ENCODE measurements at places on chromosomes 6 and 20.
A peak's percentile ranks its signal among the peaks of the same experiment; 100 is the strongest.

- no peak for DNase-seq
Observed at GRCh38 chr6:70411542-70412251, 1.6 kb upstream of the FAM135A start.

GRCh38 chr20:37807471-37808232, 95.3 kb upstream of the VSTM2L start:
- DNase-seq, result no peak

DNA sequence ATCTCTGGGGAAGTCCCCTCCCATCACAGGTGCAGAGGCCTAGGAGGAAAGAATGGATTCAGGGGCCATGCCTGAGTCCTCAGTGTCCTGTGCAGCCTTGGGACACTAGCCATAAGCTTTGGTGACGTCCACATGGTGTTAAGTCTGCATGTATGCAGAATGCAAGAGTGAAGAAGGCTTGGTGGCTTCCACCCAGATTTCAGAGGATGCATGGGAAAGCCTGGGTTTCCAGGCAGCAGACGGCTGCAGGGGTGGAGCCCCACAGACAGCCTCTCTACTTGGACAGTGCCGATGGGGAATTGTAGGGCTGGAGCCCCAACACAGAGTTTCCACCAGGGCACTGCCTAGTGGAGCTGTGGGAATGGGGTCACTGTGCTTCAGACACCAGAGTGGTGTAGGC, 117.1 kb upstream of the NRN1 start:
- DNase-seq, result no peak

DNA sequence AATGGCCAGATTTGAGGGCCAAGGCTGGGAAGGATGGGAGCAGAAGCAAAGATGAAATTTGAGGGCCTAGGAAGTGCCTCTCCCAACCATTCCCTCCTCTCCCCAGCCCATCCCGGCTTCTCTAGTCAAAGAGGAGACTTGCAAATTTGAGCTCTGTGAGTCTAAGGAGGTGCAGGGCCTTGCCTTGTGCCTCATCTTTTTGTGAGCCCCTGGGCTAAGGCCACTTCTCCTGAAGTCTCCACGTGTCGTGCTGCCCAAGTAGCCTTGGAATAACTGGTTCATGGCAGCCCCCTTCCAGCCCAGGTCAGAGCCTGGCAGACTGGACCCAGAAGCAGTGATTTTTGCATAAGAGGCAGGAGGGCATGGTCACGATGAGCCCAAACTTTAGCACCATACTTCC, 6.7 kb downstream of the PTGIS start:
- no peak for DNase-seq

GRCh38 chr6:30548375-30548774, 7.9 kb downstream of the GNL1 start:
- DNase-seq, result peak; percentile 11

DNA sequence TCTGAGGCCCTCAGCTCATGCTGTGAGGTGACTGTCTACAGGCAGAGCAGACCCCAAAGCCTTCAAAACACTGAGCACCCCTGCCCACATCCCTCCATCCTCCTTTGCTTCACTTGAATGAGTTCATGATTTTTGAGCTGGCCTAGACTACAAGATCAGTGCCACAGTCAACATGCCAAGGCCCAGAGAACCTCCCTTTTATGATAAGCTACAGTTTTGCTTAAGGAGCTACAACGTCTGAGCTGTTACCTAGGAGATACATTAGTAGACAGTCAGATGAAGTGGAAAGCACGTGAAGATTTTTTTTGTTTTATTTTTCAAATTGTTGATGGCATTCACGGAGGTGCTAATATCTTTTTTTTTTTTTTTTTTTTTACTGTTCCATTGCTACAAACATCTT, 139.0 kb downstream of the SOBP start:
- DNase-seq, result no peak

DNA sequence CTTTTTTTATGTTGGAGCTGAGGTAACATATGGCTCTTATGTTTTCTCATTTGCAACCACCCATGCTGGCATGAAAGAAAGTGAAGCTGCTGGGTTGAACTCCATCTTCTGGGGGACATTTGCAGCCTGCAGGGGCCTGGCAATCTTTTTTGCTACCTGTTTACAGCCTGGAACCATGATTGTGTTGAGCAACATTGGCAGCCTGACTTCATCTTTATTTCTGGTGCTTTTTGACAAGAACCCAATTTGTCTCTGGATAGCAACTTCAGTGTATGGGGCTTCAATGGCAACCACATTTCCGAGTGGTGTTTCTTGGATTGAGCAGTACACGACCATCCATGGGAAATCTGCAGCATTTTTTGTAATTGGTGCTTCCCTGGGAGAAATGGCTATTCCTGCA, 179.0 kb downstream of the SLC16A10 start:
- DNase-seq, result no peak

DNA sequence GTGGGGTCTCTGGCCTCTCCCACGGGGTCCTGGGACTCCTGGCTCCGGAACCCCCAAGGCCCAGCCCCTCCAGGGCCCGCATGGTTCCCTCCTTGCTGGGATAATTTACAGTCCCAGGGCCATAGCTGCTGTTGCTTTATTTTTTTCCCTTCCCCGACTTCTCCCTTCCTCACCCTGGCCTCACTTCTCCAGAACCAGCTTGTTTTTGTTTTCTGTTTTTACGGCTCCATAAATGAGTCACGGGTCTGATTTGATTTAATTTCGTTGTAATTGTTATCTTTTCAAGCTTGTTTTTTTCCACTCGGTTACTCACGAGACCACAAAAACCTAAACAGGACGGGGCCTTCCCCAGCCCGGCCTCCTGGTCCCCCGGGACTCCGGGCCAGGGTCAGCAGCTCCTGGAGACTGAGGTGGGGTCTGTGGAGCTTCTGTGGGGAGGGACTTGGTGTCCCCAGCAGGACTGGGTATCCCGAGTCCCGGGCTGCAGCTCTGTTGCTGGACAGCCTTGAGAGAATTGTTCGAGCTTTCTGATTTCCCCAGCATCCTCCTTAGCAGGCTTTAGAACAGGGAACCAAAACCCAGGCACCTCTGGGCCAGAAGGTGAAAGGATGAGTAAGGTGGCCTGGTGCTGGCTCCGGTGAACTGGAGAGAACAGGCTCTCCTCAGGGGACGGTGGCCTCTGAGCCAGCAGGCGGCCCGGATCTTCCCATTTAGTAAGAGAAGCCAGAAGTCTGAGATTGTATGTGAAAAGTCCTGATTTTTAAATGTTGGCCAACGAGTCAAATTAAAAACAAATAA, 94.9 kb downstream of the CEBPB start:
- DNase-seq, result peak; percentile 81

DNA sequence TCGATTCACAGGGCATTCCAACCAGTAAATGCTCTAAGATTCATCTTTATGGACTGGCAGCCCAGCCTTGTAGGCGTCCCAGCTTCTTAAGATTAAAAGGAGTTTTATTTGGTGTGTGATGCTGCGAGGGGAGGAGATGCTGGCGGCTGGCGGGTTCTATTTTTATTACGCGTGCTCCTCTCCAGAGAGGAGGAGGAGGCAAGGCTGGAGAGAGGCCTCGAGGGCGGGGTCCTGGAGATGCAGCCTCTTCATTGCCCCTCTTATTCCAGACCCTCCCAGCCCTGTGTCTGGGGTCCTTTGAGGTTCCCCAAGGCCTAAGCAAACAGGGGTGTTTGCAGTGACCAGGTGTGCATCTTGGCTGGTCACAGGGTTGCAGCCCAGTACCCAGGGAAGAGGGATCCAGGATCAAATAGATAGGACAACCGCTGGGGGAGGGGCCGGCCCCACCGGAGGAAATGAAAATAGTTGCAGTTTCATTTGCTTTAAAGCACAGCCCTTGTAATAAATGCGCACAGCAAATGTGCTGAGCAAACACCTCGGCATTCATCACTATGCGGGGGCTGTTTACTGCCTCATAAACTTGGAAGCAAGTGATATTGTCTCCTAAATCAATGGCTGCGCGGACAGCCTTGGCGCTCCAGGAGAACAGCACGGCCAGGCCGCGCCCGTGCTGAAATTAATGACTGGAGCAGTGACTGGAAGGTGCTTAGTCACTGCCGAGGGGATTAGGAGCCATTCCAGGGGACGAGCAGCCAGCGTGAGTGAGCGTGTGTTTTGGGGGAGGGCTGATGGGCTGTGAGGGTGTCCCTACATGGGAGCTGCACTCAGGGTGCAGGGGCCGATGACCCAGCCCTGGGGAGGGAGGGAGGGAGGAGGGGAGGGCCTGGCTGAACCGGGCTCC, 83.0 kb downstream of the TMEM242 start:
- peak; percentile 94 for DNase-seq

GRCh38 chr6:82616386-82617028, 252.9 kb downstream of the TPBG start:
- no peak for DNase-seq

DNA sequence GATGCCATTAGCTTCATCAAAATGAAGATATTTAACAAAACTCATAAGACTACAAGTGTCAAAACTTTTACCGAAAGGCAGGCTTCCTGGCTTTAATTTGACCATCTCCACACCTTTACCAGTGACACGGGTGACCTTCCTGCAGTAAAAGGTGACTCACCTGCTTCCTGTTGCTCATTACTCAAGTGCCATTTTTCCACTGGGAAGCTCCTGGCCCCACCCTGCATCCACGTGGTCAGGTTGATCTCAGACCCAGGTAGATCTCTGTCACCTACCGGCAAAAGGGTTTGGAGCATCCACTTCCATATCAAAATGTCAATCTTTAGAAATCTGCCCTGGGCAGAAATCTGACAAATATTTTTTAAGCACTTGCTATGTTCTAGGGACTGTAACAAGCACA, 31.9 kb upstream of the CDH4 start:
- no peak for DNase-seq

GRCh38 chr20:57316795-57317201, 12.8 kb upstream of the SPO11 start:
- no peak for DNase-seq

- DNase-seq, result no peak
Observed at GRCh38 chr6:66198062-66198624, 491.1 kb upstream of the EYS start.

DNA sequence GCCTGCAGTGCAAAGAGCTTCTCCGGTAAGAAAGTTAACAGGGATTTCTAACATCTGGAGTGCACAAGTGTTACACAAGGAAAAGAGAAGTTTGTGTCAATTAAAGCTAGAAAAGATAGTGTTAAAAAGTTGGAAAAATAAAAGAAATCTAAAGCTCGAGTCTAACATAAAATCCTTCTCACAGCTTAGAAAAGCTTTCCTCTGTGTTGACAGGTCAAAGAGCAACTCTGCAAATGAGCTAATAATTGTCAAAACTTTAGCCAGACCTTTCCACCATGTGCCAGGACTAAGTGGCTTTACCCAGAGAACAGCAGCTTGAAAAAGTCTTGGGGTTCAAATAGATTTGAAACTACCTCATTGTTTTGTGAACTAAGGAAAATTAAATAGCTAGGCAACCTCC, 14.8 kb downstream of the PTPRK start:
- no peak for DNase-seq

GRCh38 chr6:132813173-132813856, 1.1 kb upstream of the RPS12 start:
- DNase-seq, result peak; percentile 10

DNA sequence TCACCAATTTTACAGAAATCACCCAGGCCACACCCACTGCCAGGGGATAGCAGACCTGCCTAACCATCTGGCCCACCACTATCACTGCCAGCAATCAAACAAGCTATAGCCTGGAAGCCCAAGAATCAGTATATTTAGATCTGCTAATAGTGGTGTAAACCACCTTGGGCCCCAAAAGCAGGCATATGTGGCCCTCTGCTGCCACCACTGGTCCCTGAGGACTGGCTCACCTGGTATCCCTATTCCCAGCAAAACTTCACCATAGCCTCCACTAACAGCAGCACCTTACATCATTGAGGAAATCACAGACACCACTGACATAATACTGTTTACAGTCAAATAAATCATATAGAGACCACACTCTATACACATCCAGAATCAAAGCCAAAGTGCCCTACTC, 880.4 kb upstream of the MAN1A1 start:
- DNase-seq, result no peak

- no peak for DNase-seq
Observed at GRCh38 chr6:136072691-136073090, 177.4 kb downstream of the MTFR2 start.

DNA sequence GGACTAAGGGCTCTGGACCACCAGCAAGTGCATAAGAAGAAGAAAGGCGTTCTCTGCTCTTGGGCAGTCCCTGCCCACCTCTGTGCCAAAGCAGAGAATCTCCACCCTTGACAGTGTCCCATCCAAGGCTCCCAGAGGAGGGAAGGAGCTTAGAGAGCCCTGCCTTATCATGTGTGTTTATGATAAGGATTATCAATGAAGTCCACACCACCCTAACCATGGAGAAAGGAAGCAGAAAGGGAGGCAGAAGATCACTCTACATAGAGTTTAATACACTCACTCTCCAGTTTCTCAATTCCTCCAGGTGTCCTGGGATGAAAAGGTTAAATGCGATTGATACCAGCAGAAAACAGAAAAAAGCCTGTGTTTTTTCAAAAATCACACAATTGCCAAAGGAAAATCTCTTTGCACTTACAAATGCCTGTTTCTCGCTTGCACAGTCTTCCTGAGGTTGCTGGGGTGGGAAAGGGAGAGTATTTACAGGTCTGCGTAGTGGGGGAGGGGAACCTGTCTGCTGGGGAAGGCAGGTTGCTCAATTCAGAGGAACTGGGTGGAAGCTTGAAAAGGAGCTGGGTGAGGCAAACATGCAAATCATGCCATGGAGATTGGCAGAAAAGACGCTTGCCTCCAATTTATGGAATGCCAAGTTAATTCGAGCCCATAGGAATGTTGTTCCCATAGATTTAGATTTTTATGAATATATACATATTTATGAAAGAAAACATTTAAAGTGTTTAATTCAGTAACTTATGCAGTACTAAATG, 104.0 kb downstream of the EYA2 start:
- no peak for DNase-seq

DNA sequence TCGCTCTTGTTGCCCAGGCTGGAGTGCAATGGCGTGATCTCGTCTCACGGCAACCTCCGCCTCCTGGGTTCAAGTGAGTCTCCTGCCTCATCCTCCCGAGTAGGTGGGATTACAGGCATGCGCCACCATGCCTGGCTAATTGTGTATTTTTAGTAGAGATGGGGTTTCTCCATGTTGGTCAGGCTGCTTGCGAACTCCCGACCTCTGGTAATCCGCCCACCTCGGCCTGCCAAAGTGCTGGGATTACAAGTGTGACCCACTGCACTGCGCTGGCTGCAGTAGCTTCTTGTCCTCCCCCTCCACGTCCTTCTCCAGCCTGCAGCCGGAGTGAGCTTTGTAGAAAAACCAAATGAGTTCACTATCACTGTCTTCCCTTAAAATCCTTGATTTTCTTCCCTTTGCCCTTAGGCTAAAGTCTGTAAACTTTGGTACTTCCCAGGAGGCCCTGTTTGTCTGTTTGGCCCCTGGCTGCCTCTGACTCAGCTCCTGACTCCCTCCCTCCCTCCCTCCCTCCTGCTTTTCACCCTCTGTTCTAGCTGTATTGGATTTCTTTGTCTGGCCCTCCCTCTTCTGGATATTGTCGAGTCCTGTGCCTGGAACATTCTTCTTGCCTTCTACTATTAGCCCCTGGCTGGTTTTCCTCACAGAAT, 12.9 kb downstream of the PARD6B start:
- DNase-seq, result peak; percentile 85

GRCh38 chr6:101878554-101879276, 485.2 kb downstream of the GRIK2 start:
- DNase-seq, result no peak

Measured in fibroblast of skin of right quadriceps (primary cell).